ENCODE measurements at places on chromosomes 5 and 9. TPM values are rescaled to one million over a fixed set of nuclear protein-coding genes. Genes with fewer than 3 reads are reported as not detected.

Gene SLC1A3
- 24.2 TPM for total RNA-seq

Gene ZNF622
- total RNA-seq, result 27.8 TPM

Gene TMEM215
- 2.1 TPM for total RNA-seq

Gene OR1L4
- total RNA-seq, result not detected

Gene CORO2A
- total RNA-seq, result 2.9 TPM

Gene FCN2
- total RNA-seq, result not detected

Gene RAB3C
- total RNA-seq, result 0.21 TPM

Gene IL9
- total RNA-seq, result not detected

Gene LECT2
- not detected for total RNA-seq

Gene ENG
- 11.6 TPM for total RNA-seq

Gene SLC45A2
- total RNA-seq, result not detected

Gene LCN12
- total RNA-seq, result 0.82 TPM

Gene OR1J2
- total RNA-seq, result not detected

Gene SGCD
- total RNA-seq, result 169 TPM

Gene HK3
- total RNA-seq, result 4.1 TPM

Gene CDKN2B
- total RNA-seq, result 2.2 TPM

Gene RNF44
- total RNA-seq, result 12.3 TPM

Gene FASTKD3
- total RNA-seq, result 14.7 TPM

Gene DCAF10
- total RNA-seq, result 24.6 TPM

Gene SMIM32
- not detected for total RNA-seq

Gene LCP2
- 11.6 TPM for total RNA-seq

Gene SLC12A2
- 108 TPM for total RNA-seq

Gene GFI1B
- 0.51 TPM for total RNA-seq

Gene TLR4
- 8.8 TPM for total RNA-seq

Gene SPINK7
- total RNA-seq, result not detected

Gene HMMR
- total RNA-seq, result 17.7 TPM

Gene GOLGA2
- total RNA-seq, result 134 TPM

Gene CCDC180
- total RNA-seq, result 7.8 TPM

Gene B4GALT1
- 30.1 TPM for total RNA-seq

Gene ESM1
- 5.0 TPM for total RNA-seq

Gene PHF24
- 0.31 TPM for total RNA-seq

Gene IRGM
- not detected for total RNA-seq

Gene HARS2
- 24.8 TPM for total RNA-seq

Gene PLAC8L1
- not detected for total RNA-seq

Gene PCDHGA6
- 4.8 TPM for total RNA-seq

Gene UBAP2
- total RNA-seq, result 60.4 TPM

Gene LRRC70
- total RNA-seq, result 10.4 TPM

Gene CNTNAP3
- total RNA-seq, result 18.9 TPM

Gene NANS
- 40.3 TPM for total RNA-seq

Gene IL7R
- 0.72 TPM for total RNA-seq

Gene SLC30A5
- 46.4 TPM for total RNA-seq

All from tongue (tissue), 3 donors.